Activated CD8-positive, alpha-beta memory T cell treated with anti-CD3 and anti-CD28 coated beads, Interleukin-2, amount 10 ng/mL, durations not matched to agents 7 days and 5 days (primary cell): ENCODE measurements at places on chromosomes 6 and 20. TPM values are rescaled to one million over a fixed set of nuclear protein-coding genes. Genes with fewer than 3 reads are reported as not detected.

The CCN5 gene
- total RNA-seq, result not detected

The CRISP2 gene
- not detected for total RNA-seq

The IMPG1 gene
- total RNA-seq, result not detected

The RIMS1 gene
- not detected for total RNA-seq

The C6orf58 gene
- not detected for total RNA-seq

The ZSWIM1 gene
- 4.4 TPM for total RNA-seq

The FBXL4 gene
- 10.8 TPM for total RNA-seq

The DSP gene
- total RNA-seq, result 0.09 TPM

The COL21A1 gene
- not detected for total RNA-seq

- DNase-seq, result peak; percentile 44
Observed at GRCh38 chr6:111724505-111724904, 118.8 kb upstream of the TRAF3IP2 start.

DNA sequence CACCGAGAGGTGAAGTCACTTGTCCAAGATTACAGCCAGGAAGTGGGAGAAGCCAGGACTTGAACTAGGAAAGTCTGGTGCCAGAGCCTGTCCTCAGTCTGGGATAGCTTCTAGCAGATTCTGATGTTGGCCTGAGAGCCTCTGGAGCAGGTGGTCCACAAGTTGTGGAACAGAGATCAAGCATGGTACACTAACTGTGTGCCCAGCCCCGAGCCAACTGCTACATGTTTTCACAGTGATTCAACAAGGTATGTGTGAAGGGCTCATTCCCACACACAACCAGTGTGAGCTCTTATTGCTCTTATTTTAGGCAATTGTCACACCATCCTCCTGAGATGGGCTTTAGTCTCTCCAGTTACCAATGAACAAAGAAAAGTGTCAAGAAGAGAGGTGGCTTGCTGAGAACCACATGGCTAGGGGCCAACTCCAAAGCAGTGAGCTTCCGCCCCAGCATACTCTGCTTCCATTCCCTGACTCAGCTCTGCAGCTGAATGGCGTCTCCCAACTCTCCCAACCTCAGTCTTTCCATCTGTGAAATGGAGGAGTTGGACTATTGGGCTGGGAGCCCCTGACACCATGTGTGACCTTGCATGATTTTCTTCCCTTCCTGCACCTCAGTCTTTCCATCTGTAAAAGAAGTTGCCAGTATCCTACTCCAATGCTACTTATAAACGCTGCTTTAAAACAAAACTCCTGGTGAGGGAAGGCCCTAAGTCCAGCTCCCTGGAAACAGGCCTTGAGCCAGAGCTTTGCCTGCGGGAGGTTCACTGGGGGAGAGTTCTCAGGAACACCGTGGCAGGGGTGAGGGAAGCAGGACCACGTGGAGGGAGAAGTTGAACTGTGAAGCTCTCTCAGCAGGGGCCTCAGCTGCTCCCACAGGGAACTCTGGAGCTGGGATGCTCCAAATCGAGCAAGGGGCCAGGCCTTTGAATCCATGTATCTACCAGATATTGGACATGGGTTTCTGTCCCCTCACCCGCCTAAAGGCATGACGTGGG lies 40.9 kb downstream of the CDH22 start:
- DNase-seq, result no peak

- DNase-seq, result no peak
Observed at GRCh38 chr6:149727793-149728498, 10.0 kb upstream of the LATS1 start.

- DNase-seq, result no peak
Observed at GRCh38 chr6:25889877-25890853, 16.1 kb upstream of the SLC17A3 start.

GRCh38 chr6:88843040-88843439 lies 120.4 kb downstream of the RNGTT start:
- DNase-seq, result no peak

GRCh38 chr6:12369781-12370262 lies 79.7 kb downstream of the EDN1 start:
- DNase-seq, result no peak

GRCh38 chr6:169695131-169695530 lies 6.7 kb downstream of the WDR27 start:
- no peak for DNase-seq

- DNase-seq, result no peak
Observed at GRCh38 chr6:91573826-91574416, 987.0 kb upstream of the MAP3K7 start.
